Skeletal muscle cell (primary cell): ENCODE measurements at places on chromosomes 3 and 15.

GRCh38 chr3:50450209-50450921 is 53.1 kb downstream of the CACNA2D2 start:
- DNase-seq, result no peak

- no peak for DNase-seq
Measured at GRCh38 chr3:8768364-8769087, 887 bp downstream of the OXTR start.

GRCh38 chr15:73677146-73677607 is 7.0 kb upstream of the CD276 start:
- DNase-seq, result no peak

DNA sequence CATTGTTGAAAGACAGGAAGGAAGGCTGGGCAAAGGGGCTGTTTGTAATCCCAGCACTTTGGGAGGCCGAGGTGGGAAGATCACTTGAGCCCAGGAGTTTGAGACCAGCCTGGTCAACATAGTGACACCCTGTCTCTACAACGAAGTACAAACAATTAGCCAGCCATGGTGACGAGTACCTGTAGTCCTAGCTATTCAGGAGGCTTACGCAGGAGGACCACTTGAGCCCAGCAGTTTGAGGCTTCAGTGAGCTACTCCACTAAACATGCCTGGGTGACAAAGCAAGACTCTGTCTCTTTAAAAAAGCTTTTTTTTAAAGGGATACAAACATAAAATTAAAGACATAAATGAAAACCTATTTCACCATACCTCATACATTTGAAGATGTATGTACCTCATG is 11.1 kb downstream of the SERP1 start:
- no peak for DNase-seq

DNA sequence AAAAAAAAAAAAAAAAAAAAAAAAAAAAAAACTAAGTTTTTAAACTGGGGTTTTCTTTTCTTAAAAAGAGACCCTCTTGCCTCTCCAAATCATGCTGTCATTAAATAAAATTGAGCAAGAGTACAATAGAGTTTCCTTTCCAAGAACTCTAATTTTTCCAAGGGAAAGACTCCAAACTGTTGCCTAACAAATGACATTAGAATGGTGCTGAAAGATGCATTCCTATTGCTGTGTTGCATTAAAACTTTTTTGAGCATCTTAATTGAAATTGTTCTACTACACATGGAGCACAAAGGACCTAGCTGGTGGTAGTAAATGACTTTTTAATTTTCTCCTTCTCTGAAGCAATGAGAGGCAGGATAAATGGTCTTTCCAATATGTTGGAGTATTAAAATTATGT is 469.1 kb upstream of the ARHGEF26 start:
- DNase-seq, result no peak
